Stimulated activated CD8-positive, alpha-beta memory T cell treated with anti-CD3 and anti-CD28 coated beads, Interleukin-15, amount 100 ng/mL, for 24 hours (primary cell): ENCODE measurements at places on chromosomes 11 and 22.

DNA sequence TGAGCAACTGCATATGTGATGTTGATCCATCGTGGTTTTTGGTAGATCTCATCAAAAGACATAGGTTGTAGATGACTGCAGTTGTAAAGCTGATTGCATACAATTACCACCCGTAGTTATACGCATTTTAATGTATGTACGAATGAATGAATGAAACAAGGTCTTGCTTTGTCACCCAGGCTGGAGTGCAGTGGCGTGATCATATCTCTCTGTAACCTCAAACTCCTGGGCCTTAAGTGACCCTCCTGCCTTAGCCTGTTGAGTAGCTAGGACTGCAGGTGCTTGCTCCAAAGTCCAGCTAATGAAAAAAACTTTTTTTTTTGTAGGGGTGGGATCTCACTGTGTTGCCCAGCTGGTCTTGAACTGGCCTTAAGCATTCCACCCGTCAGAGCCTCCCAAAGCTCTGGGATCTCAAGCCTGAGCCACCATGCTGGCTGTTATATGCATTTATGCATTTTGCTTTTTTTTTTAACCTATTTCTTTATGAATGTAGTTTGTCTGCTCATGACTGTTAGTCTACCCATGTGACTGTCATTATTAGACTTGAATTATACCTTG, 53.5 kb downstream of the PPP6R3 start:
- no peak for DNase-seq

GRCh38 chr11:121426476-121427399, 25.4 kb upstream of the SORL1 start:
- DNase-seq = peak; percentile 31

- DNase-seq = no peak
Observed at GRCh38 chr11:75982309-75982708, 167.3 kb downstream of the UVRAG start.

DNA sequence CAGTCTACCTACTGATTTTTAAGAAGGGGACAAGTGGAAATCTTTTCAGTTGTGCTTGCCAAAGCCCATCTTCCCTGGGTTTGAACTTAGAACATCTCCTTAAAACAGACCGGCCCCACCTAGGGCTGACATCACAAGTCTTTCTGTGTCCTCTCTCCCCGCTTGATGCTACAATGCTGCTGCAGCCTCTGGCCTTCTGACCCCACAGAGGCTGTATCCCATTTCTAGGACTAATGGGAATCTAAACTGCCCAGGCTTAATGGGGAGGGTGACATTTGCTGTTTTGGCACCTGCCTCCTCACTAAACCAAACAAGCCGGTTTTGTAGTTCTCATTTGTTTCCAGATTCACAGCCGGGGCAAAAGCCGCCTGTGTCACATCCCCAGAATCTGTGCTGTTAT, 121.3 kb upstream of the CADM1 start:
- DNase-seq = no peak

DNA sequence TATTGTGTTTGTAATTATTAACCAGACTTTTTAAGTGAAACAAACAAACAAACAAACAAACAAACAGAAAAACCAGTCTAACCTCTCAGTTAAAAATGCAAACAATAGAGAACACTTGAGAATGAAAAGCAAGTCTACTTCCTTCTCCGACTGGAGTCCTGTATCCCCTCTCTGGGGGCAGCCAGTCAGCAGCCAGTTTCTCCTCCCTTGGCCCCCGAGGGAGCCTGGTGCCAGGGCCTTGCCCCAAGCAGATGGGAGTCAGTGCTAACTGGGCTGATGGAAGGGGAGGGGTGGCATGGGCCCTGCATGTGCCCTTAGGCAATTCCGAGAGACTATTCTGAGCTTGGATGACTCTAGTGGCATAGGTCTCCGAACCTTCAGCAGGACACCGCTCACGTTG, 137.2 kb downstream of the GRIK4 start:
- no peak for DNase-seq
